ENCODE measurements at places on chromosomes 7 and 10.

DNA sequence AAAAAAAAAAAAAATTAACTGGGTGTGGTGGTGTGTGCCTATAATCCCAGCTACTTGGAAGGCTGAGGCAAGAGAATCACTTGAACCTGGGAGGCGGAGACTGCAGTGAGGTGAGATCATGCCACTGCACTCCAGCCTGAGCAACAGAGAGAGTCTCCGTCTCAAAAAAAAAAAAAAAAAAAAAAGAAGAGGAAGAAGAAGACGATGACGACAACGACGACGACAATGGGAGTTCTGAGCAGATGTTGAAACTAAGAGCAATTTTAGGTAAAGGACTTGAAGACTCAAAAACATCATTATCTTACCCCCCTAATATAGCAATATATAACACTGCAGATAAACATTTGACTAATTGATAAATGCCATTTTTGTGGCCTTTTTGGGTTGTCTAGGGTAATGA, 39.5 kb upstream of the PPP1R17 start:
- no peak for DNase-seq

DNA sequence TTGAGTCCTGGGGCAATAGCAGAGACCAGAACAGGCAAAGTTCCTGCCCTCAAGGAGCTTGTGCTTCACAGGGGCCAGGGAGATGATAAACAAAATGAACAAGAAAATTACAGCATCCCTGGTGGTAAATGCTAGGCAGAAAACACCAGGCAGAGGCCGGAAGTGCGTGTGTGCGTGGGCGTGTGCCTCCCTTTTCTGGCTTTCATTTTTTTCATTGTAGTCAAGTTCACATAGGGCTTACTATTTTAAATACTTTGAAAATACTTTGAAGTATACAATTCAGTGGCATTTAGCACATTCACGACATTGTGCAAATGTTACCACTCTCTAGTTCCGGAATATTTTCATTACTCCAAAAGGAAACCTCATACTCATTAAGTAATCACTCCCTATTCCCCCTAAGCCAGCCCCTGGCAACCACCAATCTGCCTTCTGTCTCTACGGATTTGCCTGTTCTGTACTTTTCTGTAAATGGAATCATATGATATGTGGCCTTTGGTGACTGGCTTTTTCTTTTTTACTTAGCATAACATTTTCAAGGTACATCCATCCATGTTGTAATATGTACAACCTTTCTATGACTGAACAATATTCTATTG, 88.1 kb upstream of the PDCD4 start:
- no peak for DNase-seq

GRCh38 chr7:30285067-30285535, 704 bp downstream of the ZNRF2 start:
- no peak for DNase-seq

DNA sequence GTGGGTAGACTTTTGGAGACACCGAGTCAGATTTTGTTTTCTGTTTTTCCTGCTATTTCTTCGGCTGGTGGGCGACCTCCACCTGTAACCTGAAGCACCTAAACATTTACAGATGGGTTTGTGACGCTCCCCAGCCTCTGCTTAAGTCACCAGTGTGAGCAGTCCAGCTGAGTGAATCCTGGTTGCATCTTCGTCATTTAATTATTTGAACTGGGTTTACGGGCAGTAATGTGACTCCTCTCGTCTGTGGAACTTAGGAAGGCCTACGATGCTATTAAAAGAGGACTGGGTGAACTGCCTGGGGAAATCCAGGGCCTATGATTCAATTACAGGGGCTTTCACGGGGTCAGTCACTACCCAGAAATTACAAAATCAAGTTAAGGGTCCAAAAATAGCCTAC, 52.5 kb downstream of the WNT2 start:
- DNase-seq = no peak

- DNase-seq = no peak
These were observed 112.1 kb downstream of the SGMS1 start for GRCh38 chr10:50511492-50512213.

GRCh38 chr10:103583871-103584215, 90.3 kb downstream of the NEURL1 start:
- DNase-seq = no peak

- DNase-seq = no peak
These were observed 218.5 kb upstream of the MKLN1 start for GRCh38 chr7:131109011-131109758.

DNA sequence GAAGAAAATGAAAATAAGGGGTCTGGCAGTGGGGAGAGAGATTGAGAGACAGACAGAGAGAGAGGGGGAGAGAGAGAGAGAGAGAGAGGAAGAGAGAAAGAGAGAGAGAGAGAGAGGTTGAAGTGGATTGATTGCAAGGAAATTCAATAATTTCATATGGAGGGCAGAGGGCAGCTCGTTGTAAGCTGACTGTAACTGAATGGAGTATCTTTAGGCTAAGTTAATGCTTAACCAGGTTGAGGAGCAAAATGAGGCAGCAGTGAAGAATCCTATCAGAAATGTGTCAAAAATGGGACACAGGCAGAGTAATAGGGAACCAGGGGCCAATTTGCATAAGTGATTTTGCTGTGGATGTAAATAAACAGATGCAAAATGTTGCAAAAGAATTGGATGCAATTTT, 21.0 kb downstream of the BLNK start:
- DNase-seq = no peak

DNA sequence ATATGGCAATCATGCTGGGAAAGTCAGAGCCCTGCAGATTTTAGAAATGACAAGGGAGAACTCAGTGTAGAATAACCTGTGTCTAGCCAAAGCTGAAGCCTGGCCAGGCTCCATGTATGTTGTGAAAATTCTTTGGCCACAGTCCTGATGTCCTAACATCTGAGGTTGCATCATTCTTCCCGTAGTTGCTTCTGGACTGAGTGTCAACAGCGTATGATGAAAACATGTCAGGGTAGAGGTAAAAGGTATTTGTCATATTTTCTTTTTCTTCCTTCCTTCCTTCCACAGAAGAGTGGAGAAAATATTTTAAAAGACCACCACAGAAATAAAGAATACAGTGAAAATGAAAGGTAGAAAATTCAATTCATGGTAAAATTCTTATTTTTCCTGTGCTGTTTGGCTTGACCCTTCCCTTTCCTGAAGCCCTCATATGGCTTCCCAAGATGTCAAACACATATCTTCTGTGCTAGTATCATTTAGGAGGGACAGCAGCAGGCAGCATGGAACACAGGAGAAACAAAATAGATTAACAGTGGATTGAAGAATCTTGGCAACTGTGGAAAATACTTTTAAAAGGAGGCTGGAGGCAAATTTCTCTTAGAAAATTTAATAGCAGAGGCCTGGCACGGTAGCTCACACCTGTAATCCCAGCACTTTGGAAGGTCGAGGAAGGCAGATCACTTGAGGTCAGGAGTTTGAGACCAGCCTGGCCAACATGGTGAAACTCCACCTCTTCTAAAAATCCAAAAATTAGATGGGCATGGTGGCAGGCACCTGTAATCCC, 18.9 kb upstream of the NRBF2 start:
- DNase-seq = no peak

GRCh38 chr7:1664711-1665548, 5.1 kb upstream of the ELFN1 start:
- no peak for DNase-seq

GRCh38 chr7:157395206-157395605, 58.4 kb downstream of the DNAJB6 start:
- no peak for DNase-seq

- DNase-seq = no peak
These were observed 43.6 kb downstream of the CTBP2 start for GRCh38 chr10:125116652-125117310.

DNA sequence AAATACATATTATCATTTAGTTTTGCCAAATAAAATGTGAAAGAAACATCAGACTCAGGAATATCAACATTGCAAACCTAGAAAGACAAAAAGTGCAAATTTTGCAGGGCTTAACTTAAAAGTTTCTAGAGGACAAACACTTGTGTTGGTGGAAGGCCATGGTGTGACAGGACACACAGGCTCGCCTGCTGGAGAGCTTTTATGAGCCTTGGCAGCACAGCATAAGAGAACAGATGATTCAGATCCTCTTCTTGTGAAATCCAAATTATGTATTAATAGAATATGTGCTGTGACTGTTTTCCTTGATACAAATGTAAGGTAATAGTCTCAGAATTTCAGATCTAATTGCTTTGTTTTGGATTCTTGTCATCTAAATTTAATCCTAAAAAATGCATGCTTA, 72.9 kb upstream of the ABCB5 start:
- DNase-seq = no peak

- no peak for DNase-seq
These were observed 111.0 kb downstream of the NRP1 start for GRCh38 chr10:33223326-33224000.

- DNase-seq = no peak
These were observed 48.2 kb downstream of the ARID5B start for GRCh38 chr10:61949687-61950086.

DNA sequence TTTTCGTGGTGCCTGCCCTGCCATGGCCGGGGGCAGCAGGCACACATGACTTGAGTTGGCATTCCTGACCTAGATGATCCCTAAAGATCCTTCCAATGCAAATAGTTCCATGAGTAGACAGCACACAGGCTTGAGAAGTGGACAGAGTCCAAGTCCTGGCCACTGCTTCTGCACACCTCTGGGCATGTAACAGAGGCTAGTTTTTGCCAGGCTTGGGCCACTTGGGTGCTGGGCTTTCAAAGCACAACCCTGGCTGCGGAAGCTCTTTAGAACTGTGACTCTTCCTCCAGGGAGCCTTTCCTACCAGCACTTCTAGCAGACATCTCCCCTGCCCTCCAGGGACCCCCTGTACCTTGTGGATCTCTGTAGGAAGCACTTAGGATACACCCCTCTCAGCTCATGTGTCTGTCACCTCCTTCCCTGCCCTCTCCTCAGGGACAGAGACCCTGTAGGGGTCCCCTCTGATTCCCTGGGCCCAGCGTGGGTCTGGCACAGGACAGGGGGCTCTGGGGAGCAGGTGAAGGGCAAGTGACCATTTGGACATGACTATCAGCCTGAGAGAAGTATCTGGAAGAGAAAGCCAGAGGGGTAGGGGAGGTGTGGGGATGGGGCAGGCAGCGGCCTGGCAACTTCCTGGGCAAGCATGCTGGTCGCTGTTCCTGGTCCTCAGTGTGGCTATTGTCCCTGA, 36.2 kb downstream of the ZCCHC24 start:
- DNase-seq = no peak

DNA sequence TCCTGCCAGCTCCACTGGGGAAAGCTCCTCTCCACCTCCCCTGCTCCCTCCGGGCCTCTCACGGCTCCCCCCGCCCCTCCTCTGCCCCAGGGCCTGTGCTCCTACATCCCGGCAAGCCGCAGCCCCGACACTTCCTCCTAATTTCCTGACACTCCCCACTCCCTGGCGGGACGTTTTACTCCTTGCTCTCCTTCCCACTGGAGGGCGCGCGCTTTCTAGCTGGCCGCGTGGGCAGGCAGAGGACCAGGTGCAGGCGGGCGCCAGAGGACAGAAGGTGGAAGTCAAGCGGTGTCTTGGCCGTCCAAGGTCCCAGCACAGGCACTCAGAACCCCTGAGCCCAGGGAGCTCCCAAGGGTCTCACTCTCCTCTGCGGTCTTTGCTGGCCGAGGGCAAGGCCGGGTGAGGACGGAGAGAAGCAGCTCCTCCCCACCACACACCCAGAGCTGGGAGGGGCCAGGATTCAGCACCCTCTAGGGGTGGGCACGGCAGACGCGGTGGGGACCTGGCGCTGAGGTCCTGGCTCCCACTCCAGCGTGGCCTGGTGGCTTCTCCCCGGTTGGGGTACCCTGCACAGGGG, 19.1 kb downstream of the ADAM8 start:
- DNase-seq = no peak

DNA sequence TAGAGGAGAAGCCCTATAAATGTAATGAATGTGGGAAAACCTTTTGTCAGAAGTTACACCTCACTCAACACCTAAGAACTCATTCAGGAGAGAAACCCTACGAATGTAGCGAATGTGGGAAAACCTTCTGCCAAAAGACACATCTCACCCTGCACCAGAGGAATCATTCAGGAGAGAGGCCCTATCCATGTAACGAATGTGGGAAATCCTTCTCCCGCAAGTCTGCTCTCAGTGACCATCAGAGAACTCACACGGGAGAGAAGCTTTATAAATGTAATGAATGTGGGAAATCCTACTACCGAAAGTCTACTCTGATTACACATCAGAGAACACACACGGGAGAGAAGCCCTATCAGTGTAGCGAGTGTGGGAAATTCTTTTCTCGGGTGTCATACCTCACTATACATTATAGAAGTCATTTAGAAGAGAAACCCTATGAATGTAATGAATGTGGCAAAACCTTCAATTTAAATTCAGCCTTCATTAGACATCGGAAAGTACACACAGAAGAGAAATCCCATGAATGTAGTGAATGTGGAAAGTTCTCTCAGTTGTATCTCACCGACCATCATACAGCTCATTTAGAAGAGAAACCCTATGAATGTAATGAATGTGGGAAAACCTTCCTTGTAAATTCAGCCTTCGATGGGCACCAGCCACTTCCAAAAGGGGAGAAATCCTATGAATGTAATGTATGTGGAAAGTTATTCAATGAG, 18.9 kb downstream of the RBAK start:
- DNase-seq = no peak

DNA sequence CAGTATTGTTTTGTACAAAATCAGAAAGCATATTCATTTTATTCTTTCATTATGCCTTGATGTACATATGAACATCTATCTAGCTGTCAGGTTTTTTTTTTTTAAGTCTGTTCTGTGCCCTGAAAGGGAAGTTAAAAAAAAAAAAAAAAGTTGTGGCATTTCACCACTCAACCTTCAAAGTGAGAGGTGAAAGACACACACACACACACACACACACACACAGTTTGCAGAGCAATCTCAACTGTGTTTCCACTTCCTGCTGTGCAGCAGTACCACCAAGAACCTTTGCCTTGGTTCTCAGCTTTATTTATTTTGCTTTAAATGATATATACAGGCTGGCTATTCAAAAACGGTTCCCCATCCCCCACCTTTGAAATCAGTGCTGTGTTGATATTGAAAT, 955.6 kb downstream of the GATA3 start:
- DNase-seq = no peak

- peak; percentile 9 for DNase-seq
These were observed 1.1 kb downstream of the TRRAP start for GRCh38 chr7:98879198-98879978.

DNA sequence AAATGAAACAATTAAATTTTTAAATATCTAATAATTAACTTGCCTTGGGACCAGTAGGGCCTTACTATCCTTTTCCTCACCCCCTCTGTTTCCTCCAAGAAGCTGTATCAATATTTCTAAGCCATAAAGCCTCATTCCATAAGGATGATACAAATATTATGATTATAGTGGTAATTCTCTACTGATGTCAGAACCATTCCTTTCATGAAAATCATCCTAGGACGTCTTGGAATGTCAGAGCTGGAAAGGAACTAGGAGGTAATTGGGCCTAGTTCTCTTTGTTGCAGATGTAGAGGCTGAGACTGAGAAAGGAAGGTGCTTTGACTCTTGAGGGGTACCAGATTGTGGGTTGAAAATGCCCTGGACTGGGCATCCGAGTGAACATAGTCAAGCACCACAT, 766.7 kb upstream of the GHITM start:
- DNase-seq = no peak

DNA sequence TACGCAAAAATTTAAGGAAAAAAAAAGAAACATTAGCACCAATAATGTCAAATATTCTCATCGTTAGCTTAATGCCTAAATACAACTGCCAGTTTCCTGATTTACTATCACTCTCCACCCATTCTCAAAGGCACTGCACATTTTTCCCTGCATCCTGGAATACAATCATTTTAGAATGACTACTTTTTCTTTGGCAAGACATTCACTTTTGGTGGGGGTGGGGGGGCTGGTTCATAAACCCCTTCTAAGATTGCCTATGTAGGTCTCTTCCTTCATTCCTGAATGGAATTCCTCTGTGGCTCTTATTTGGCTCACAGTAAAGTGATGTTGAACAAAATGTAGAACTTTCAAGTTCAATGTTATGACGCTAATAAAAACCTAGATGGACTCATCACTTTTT, 74.3 kb downstream of the RNLS start:
- DNase-seq = no peak
